Stimulated activated CD4-positive, alpha-beta T cell treated with anti-CD3 and anti-CD28 coated beads, Interleukin-1b, Interleukin-23, amount 100 ng/mL, for 4 hours (primary cell): ENCODE measurements at places on chromosomes 4 and X.
A peak's percentile ranks its signal among the peaks of the same experiment; 100 is the strongest.

GRCh38 chrX:13013363-13014110 is 30.9 kb downstream of the FAM9C start:
- DNase-seq: no peak

DNA sequence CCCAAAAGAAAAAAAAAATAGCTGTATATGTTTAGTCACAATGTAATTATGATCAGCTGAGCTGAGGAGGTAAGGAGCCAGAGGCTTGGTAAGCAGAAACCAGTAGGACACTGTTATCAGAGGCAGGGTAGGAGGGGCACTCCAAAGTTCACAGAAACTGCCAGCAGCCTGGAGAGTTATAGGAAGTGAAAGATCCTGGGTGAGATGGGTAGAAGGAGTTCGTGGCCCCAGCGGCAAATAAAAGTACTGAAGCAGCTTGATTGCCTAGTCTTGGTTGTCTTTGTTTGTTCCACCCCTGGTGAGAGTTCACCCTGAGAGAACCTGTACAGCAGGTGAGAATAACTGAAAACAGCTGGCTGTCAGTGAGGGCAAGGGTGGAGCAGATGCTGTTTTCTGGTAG is 340.8 kb downstream of the ADGRL3 start:
- DNase-seq: no peak

DNA sequence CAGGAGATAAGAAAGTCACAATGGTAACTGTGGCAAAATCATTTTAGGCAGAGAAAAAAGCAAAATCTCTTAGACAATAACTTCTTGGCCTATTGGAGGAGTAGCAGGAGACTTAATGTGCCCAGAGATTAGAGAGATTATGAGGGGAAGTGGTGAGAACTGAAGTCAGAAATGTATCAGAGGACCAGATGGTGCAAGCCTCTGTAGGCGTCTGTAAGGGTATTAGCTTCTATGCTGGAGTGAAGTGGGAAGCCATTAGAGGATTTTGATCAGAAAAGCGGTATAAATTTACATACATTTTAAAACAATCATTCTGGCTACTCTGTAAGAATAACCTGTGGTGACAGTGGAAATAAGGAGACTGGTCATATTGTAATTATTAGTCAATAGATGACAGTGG is 236.7 kb downstream of the FAT4 start:
- DNase-seq: no peak

- no peak for DNase-seq
Observed at GRCh38 chr4:88077911-88078524, 70.6 kb downstream of the PKD2 start.

- DNase-seq: no peak
Observed at GRCh38 chr4:764405-765169, 59.0 kb downstream of the PCGF3 start.

DNA sequence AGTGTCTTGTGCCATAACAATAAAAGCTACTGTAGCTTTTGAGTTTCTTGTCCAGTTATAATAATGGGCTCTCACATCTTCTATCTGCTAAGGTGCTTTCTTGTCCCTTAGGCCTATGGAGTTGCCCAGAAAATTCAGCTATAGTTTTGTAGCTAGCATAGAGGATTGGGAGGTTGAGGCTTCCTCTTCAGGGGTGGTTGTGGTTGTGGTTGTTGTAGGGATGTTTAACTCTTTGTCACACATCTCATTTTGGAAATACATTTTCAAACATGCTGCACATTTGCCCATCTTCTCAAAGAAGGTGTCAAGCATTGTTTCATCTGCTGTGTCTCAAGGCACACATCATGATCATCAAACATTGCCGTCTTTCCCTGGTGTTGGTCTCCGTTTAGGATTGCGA is 65.0 kb downstream of the ATXN3L start:
- no peak for DNase-seq

DNA sequence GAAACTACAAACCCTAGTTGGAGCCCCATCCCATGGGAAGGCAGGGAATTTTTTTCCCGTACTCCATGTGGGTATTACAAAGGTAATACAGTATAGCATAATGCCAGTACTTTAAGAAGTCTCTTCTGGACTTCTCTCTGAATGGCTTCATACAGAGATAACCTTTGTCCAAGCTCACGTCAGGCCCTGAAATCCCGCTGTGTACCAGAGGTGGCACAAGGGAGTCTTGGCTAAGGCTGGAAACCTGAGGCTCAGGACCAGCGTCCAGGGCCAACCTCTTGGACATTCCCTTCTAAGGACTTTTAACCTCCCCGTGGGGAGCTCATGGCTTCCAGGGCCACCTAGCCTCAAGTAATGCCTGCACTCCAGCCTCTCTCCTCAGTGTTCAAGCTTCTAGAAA is 338.9 kb upstream of the FAM241A start:
- no peak for DNase-seq

GRCh38 chrX:149365552-149365951 is 139.6 kb downstream of the IDS start:
- DNase-seq: no peak

DNA sequence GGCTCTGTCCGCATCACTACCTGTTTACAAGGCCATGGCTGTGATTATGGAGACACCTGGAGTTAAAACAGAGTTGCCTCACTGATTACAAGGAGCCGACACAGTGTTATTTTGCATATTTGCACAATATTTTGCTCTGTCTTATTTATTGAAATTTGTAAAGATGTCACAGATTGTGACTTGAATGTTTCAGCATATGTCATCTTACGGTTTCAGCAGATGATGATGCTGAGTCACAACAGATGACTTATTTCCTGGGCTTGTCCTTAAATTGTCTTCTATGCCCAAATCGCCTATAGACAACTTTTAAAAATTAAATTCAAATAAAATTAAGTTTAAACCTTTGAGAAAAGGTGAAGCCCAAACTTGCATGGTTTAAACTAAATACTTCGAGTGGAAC is 87.1 kb upstream of the INPP4B start:
- no peak for DNase-seq

DNA sequence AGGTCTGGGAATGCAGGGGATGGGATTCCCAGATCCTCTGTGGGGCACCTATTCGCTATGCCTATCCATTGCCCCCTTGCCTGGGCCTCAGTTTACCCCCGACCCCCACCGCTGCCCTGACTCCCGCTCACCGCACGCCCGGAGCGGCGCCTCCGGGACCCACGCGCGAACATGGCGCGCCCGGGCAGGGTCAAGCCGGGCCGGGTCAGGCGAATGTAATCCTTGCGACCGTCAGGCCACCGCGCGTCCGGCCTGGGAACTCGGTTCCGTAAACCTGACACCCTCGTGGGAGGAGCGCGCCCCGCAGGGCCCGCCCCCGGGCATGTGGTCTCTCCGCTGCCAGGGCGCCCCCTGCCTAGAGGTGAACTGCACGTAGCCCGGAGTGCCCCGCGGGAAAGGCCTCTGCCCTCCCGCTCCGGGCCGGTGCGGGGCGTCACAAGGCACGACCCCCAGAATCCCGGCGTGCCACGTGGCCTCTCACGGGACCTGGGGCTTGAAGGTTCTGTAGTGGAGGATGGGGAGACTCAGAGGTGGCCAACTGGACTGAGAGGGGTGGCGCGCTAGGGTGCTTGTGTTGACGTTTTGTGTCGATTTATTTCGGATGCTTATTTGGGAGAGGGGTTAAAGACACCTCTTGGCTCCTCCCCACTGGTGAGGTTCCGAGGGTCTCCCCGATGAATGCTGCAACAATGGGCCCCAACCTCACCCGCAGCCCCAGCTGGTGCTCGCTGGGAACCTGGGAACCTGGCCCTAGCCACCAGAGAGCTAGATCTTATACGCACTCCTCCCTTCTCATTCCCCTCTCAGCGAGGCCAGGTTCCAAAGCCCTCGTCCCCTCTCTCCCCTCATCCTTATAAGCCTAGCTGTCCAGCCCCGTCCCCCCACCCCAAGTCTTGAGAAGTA is at the start of gene PRICKLE3:
PRICKLE3 (minus strand) TSS at position 249 of the 903 bp plus-strand sequence; CDS start at position 173, 76 bp downstream.
- DNase-seq: peak; percentile 47

DNA sequence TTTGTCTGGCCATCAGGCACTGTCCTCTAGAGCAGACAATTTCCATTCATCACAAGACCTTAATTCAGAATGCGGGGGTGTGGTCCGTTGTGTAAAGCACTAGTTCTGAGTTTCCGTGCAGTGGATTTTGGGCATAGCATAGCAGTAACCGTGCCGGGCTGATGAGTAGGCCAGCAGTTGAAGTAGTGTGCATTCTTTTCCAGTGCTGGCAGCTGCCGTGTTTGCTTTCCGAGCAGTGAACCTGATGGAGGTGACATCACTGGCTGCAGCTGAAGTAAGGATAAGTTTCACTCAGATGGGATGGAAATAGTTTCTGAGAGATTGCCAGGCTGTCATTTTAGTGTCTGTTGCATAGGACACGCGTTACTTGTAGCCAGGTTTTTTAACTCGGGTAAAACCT is 107.0 kb upstream of the STIM2 start:
- DNase-seq: no peak

DNA sequence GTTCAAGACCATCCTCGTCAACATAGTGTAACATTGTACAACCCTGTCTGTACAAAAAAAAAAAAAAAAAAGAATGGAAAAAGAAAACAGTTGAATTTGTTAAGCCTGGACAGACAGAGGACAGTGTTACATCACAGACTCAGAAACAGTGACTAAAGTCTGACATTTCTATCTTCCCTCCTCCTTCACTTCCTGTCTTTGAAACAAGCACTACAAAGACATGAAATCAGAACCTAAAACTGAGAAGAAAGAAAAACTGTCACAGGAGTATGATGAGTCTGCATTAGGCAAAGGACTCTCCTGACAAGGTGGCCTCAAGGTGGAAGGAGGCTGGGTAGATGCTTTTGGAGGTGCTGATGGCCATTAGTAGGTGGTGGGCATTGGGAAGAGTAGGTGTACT is 126.7 kb downstream of the RBM47 start:
- DNase-seq: no peak
